AML-193 (cell line): ENCODE measurements at places on chromosomes 4 and X.

DNA sequence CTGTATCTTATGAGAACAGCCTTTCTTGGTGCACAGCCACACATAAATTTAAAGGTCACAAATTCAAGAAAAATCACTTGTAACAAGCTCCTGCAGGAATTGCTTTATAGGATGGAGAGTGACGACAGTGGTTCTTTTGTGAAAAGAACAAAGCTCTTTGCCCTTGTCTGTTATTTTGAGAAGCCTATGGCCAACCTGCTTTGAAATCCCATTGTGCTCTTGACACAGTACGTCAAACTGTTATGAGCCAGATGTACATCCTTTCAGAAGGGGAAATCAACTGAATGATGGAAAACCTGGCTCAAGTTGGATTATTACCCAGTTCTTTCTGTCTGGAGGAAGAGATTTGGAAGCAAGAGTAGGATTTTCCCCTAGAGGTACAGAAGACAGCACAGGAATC lies 1454.2 kb downstream of the ARAP2 start:
- no peak for DNase-seq

DNA sequence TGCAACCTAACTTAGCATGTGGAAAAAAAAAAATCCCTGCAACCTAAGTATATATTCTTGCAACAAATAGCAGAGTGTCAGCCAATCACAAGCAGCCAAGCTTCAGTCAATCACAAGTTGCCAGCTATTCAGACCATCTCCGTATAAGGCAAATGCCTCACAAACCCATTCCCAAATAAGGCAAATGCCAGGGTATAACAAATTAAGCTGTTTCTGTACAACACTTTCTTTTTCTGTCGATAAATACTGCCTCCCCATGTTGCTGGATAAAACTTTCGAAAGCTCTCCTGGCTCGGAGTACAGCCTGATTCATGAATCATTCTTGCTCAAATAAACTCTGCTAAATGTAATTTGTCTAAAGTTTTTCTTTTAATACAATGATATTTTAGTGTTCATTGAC lies 460.7 kb upstream of the SMIM31 start:
- no peak for DNase-seq

GRCh38 chrX:148572337-148572736 lies 71.9 kb downstream of the AFF2 start:
- DNase-seq, result peak; percentile 75

DNA sequence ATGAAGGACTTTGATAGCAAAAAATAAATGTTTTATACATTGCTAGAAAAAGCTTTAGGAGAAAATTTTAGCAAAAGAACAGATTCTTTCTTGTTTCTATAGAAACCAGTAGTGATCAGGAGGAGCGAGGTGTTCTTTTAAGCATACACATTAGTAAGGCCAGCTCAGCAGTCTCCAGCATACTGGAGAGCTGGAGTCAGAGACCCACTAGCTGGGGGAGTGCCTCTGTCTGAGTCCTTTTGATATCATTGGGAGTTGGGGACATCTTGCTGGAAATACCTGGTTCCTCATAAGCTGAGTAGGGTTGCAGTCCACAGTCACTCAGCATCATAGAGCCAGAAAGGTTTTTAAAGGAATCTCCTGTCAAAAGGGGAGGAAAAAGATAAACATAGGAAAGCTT lies 67.4 kb downstream of the AFF2 start:
- DNase-seq, result no peak

GRCh38 chrX:42149281-42149680 lies 225.9 kb upstream of the CASK start:
- no peak for DNase-seq

- no peak for DNase-seq
These were observed 34.2 kb upstream of the SH3D19 start for GRCh38 chr4:151359576-151359975.

GRCh38 chrX:106802063-106802387 lies 448 bp upstream of the TBC1D8B start:
- no peak for DNase-seq

- no peak for DNase-seq
These were observed 120.2 kb upstream of the PDE5A start for GRCh38 chr4:119748853-119749252.

GRCh38 chrX:70434352-70434866 lies 10.2 kb upstream of the DLG3 start:
- peak; percentile 28 for DNase-seq

DNA sequence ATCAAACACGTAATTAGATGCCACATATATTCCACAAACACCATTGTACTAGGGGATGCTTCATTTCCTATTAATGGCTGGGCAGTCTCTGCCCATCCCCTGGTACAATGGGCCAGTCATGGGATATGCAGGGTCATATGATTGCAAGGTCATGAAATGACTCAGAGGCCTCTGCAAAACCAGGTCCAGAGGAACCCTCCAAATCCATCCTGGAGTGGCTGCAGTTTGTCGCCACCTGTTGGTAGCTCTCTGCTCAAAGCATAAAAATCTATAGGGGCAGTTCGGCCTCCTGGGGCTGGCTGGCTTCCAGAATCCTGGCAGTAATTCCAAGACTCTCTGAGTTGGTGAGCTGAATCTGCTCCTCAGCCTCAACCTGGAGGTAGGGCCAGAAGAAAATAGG lies 22.9 kb upstream of the PUDP start:
- no peak for DNase-seq

- no peak for DNase-seq
These were observed 681.4 kb downstream of the GABRG1 start for GRCh38 chr4:45442466-45442865.

DNA sequence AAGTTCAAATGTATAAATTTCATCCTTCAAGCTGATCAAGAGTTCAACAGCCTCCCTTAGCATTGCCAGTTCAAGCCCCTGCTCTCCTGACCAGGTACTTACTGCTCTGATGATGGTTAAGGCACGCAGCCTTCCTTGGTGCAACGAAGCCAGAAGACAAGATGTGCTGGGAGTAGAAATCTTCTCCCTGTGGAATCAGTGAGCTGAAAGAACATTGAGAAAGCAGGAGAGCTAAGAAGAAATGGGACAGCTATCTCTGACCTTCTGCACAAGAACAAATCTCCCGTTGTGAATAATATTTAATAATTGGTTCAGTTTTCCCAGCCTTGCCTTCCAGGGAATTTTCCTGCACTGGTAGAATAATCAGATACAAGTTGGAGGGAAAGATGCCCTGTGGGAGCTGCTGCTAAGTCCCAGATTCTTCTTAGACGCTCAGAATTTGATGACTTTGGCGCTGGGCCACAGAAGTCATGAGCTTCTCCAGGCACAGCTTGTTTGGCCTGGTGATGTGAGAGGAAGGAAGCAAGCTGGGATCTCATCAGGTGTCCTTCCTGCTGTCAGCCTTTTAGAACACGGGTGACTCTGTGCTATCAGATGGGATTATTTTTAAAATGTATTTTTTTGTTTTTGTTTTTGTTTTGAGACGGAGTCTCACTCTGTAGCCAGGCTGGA lies 77.8 kb downstream of the CD38 start:
- DNase-seq, result no peak

GRCh38 chrX:118974908-118975671 lies 672 bp downstream of the LONRF3 start:
- no peak for DNase-seq

GRCh38 chrX:131139072-131139471 lies 80.9 kb downstream of the ARHGAP36 start:
- no peak for DNase-seq

DNA sequence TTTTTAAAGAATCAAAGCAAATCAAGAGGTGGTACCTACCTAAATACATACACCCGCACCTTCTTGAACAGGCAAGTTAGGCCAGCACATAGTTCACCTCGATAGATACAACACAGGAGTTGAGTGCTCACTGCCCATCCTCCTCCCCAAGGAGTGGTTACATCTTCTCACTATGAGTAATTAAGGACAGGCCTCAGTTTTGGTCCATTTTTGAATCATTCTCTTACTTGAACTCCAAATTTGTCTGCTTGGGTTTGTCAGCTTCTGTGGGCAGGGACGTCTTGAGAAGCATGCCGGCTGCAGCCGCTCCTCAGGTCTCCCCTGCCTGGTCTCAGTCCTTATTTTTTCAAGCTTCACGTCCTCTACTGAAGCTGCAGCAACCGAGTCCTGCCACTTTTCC lies 190.6 kb upstream of the RBPJ start:
- DNase-seq, result no peak

DNA sequence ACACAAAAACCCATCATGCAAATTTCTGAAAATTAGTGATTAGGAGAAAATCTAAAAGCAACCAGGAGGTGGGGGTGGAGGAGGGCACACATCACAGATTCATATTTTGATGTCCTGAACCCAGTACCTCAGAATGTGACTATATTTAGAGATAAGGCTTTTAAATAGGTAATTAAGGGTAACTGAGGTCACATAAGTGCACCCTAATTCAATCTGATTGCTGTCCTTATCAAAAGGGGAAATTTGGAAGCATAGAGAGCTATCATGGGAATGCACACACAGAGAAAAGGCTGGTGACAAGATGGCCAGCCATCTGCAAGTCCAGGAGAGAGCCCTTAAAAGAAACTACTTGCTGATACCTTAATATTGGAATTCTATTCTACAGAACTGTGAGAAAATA lies 281.8 kb upstream of the UGT8 start:
- DNase-seq, result no peak

DNA sequence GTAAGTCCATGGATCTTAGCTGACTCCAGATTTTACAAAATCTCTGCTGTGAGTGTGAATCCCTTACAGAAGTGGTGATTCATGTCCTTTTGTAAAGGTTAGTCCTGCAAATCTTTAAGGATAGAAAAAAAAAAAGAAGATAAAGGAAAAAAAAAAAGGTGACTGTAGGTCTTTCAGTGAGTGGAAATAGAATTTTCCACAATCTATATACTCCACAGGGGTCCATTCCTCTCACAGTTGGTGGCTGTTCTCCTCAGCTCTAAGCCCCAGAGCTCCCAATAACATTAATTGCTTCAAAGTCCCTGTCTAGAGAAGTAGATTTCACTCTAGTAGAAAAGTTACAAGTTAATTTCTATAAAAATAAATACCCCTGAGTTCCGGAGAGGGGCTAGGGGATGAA lies 189.1 kb downstream of the NDST4 start:
- DNase-seq, result no peak

DNA sequence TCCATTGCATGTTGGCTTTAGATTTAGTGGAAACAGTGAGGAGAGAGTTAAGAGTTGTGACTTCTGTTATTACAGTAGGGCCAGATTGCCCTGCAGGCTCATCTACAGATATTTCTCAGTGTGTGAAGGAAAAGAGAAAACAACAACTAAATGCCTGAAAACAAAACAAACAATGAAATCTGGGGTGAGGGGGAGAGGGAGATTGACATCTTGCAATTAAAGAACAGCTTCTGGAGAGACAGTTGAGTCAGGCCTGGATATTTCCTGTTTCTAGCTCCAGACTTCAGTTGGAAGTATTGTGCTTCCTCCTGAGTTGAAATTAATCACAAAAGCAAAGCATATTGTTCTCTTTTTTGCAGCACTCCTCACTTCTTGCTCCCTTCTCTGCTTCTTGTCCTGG lies 108.3 kb upstream of the SCML1 start:
- DNase-seq, result no peak

- peak; percentile 55 for DNase-seq
These were observed 55.0 kb downstream of the LRBA start for GRCh38 chr4:150960079-150960478.

DNA sequence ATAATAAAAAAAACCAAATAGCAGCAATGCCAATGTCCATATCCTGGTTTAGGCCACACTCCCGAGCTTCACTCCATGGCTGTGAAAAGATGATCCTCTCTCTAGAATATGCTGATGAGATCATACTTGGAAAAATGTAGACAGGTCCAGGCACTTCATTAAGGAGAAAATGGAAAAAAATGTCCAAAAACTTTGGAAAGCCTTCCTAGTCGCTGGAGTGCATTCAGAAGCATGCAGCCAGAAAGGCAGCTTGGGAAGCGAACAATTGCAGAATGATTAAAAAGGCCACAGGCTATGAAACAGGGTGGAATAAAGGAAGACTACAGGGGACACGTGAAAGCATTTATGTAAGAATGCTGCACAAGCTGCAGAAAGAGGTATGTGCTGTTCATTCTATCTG lies 165.6 kb upstream of the HCCS start:
- no peak for DNase-seq

DNA sequence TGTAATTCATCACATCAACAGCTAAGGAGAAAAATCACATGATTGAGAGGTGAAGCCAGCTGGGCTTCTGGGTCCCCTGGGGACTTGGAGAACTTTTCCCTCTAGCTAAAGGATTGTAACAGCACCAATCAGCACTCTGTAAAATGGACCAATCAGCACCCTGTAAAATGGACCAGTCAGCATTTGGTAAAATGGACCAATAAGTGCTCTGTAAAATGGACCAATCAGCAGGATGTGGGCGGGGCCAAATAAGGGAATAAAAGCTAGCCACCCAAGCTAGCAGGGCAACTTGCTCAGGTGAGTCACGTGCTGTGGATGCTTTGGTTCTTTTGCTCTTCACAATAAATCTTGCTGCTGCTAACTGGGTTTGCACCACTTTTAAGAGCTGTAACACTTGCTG lies 1248.3 kb downstream of the PCDH18 start:
- no peak for DNase-seq

GRCh38 chrX:31039327-31039711 lies 32.5 kb downstream of the FTHL17 start:
- no peak for DNase-seq

DNA sequence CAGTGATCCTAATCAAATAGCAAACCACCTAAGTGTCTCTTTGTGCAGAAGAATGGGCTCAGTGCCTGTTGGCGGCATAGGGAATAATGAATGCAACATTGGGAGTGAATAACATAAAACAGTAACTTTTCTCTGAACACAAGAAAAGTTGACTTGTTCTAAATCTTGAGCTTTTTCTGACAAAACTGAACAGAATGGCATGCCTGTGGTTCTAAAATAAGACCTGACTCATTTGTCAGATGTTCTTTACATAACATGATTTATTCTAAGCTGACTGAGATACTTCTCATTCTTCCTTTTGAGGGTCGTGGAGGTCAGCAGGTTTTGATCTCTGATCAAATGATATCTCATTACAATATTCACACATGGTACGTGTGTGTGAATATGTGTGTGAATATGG lies 165.4 kb upstream of the WDR1 start:
- DNase-seq, result no peak

GRCh38 chr4:186481998-186482790 lies 73.2 kb downstream of the MTNR1A start:
- no peak for DNase-seq

DNA sequence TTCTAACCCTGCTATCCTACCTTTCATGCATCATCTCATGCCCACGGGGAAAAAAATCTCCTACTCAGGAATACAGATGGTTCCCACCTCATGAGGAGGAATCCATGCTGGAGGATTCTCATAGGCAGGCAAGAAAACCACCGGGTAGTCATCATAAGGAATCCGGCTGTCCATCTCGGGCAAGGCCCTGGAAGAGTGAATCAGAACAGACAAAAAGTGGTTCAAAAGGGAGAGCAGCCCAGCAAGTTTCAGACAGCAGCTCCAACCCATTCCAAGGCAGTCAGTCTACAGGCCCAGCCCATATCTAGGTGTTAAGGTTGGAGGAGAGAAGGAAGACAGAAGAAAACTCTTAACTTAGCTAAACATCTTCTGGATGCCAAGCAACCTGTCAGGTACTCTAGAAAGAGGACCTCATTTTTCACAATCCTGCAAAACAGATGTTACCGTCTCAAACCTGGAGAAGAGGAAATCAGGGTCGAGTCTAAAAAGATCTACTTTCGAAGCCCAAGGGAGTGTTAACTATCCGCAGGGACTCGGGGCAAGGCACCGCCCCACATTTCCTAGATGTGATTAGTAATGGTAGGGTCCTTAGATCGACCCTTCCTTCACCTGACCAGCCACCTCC lies 447 bp downstream of the PDZD11 start:
- no peak for DNase-seq

GRCh38 chrX:63128509-63128908 lies 222.6 kb downstream of the SPIN4 start:
- DNase-seq, result no peak

GRCh38 chr4:46656071-46656470 lies 253.0 kb downstream of the COX7B2 start:
- DNase-seq, result no peak
